Uterine smooth muscle cell (primary cell): ENCODE measurements at places on chromosomes 6 and 20. TPM values are rescaled to one million over a fixed set of nuclear protein-coding genes. Genes with fewer than 3 reads are reported as not detected.

C6orf52 gene
- total RNA-seq = 1.00 and 1.5 TPM in 2 replicates

UBE3D gene
- total RNA-seq = 7.0 and 7.1 TPM in 2 replicates

PPIL6 gene
- 2.3 and 5.0 TPM in 2 replicates for total RNA-seq

STK35 gene
- total RNA-seq = 24.2 and 29.0 TPM in 2 replicates

TGM2 gene
- 221 and 411 TPM in 2 replicates for total RNA-seq

HTR1E gene
- total RNA-seq = under 0.01 and 0.12 TPM in 2 replicates

NANP gene
- 11.0 and 13.6 TPM in 2 replicates for total RNA-seq

ERVFRD-1 gene
- under 0.01 and 0.12 TPM in 2 replicates for total RNA-seq

FILIP1 gene
- 0.62 and 1.4 TPM in 2 replicates for total RNA-seq

HLA-DMB gene
- under 0.01 TPM in 1 of 2 replicates, not detected in the other for total RNA-seq

SNX3 gene
- 237 and 252 TPM in 2 replicates for total RNA-seq

TREM1 gene
- total RNA-seq = 0.66 and 1.00 TPM in 2 replicates

ASIP gene
- total RNA-seq = not detected in 2 replicates

GRIK2 gene
- total RNA-seq = 0.11 and 0.25 TPM in 2 replicates

STX11 gene
- 0.37 and 0.77 TPM in 2 replicates for total RNA-seq

AP5S1 gene
- 16.7 and 23.1 TPM in 2 replicates for total RNA-seq

PTK6 gene
- total RNA-seq = 0.11 and 0.12 TPM in 2 replicates

PNPLA1 gene
- not detected in 2 replicates for total RNA-seq

HSPA12B gene
- total RNA-seq = 0.11 and 0.12 TPM in 2 replicates

LY6G6F gene
- total RNA-seq = not detected in 2 replicates

LY6G6D gene
- total RNA-seq = not detected in 2 replicates

TRIM38 gene
- total RNA-seq = 9.0 and 11.5 TPM in 2 replicates

KHDRBS2 gene
- not detected in 2 replicates for total RNA-seq

LINC00237 gene
- not detected in 2 replicates for total RNA-seq

TMEM170B gene
- total RNA-seq = 1.7 and 4.4 TPM in 2 replicates

BNIP5 gene
- not detected in 2 replicates for total RNA-seq

NKX2-4 gene
- not detected in 2 replicates for total RNA-seq

LTV1 gene
- 25.5 and 35.7 TPM in 2 replicates for total RNA-seq

SYNCRIP gene
- 66.9 and 110 TPM in 2 replicates for total RNA-seq
